Effector CD8-positive, alpha-beta T cell (primary cell): ENCODE measurements at places on chromosomes 16 and 17.
A peak's percentile ranks its signal among the peaks of the same experiment; 100 is the strongest.

- no peak for DNase-seq
These were observed 328.5 kb downstream of the SNX29 start for GRCh38 chr16:12304861-12305596.

GRCh38 chr16:21634216-21634615 lies 18.2 kb downstream of the IGSF6 start:
- DNase-seq, result no peak

DNA sequence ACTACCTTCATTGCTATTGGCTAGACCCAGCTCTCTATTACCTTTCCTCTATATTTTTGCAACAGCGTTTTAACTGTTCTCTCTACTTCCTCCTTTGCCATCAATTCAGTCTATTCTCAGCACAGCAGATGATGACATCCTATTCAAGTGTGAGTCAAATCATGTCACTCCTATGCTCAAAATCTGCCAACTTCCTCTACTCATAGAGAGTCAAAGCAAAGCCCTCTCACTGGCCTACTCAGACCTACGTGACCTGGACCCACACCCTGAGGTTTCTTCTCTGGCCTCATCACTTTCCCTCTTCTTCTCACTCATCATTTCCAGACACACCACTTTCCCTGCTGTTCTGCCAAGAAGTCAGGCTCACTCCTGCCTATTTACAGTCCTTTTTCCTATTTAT lies 289.0 kb upstream of the AXIN2 start:
- DNase-seq, result no peak

GRCh38 chr17:59375857-59376256 lies 44.4 kb downstream of the YPEL2 start:
- DNase-seq, result no peak

- DNase-seq, result no peak
These were observed 411.7 kb downstream of the HS3ST3B1 start for GRCh38 chr17:14712611-14713021.

DNA sequence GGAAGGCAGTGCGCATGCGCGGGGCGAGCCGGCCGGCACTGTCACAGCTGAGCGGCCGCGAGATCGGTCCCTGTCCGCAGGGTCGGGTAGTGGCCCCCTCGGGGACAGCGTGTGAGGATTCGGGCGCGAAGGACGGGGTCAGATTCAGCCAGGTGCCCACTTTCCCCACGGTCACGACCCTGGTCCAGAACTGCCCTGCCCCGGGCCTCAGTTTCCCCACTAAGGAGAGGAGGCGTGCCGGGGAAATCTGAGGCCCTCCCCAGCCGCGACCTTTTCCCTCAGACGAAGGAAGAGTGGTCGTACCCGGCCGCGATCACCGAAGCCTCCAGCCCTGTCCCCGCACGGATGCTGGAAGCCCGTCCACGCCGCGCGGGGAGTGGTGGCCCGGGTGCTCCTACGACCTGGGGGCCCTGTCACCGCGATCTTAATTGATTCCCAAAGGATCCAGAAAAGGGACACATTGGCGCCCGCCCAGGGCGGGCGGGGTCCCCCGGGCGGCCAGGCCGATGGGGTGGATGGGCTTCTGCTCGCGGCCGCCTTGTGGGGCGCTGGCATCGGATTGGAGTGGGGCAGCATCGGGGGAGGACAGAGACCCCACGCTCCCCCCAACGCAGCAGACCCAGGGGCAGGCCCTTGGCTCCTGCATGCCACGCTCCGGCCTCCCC lies 57.7 kb downstream of the SRL start:
- no peak for DNase-seq

DNA sequence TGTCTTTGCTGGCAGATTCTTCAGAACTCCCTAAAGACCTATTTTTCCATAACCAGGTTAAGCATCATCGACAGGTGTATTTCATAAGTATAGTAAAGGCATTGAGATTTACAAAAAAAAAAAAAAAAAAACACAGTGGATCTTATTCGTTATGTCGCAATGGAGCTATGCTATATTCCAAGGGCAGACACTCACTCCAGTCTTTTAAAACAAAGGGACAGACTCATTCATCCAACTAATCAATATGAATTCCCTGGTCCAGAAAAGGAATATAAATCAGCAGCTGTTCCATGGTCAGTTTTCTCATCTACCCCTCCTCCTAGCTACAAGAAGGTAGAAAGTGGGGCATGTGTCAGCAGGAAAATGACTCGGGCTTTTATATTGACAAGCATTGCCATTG lies 97.7 kb upstream of the MON1B start:
- no peak for DNase-seq

DNA sequence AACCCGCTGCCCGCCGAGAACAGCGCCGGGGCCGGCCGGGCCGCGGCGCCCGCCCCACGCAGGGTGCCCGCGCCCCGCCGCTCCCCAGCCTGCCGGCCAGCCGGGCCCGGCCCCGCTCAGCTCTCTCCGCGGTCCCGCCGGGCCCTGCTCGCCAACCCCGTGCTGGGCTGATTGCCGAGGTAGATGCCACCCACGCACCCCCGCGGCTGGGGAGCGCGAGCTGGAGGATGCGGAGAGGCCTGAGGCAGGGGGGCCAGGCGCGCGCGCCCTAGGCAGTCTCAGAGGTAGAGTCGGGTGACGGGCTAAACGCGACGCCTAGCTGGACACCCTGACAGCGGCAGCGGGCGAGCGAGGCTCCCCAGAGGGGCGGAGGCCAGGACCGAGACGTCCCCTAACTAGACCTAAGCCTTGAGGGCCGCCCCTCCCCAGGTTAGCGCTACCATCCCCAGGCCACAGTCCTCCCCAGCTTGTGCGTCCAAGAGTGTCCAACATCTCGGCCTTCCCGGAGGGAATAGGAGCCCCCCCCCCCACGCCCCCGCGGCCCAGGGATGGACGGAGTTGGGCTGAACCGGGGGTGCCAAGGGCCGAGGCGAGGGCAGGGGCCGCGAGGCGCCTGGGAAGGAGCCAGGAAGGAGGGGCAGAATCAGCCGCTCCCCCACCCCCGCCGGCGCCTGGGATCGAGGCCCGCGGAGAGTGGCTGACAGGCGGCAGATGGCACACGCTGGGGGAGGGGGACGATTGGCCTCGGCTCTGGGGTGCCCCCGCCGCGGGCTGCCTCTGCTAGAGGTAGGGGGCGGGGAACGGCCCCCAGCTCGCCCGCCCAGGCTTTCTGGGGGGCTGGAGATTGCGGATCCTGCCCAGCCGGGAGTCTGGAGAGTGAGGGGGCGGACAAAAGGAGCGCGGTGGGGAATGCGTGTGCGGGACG lies 2.5 kb upstream of the ZNF423 start:
- no peak for DNase-seq

DNA sequence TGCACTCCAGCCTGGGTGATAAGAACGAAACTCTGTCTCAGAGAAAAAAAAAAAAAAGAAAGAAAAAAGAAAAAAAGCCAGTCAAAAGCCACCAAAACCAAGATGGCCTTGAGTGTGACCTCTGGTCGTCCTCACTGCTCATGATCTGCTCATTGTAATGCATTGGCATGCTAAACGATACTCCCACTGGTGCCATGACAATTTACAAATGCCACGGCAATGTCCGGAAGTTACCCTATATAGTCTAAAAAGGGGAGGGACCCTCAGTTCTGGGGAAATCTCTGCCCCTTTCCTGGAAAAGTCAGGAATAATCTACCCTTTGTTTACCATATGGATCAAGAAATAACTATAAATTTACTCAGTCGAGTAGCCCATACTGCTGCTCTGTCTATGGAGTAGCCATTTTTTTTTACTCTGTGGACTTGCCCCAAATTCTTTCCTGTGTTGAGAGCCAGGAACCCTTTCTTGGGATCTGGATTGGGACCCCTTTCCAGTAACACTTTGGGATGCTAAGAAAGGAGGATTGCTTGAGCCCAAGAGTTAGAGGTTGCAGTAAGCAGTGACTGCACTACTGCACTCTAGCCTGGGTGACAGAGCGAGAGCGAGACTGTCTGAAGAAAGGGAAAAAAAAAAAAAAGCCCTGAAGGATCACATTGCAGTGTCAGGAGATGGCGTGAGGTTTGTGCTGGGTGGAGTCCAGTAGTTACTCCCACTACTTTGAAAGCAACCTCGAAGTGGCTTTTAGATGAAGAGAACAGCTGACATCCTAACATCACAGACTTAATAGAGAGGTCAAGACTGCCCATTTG lies 3.7 kb upstream of the TMEM231 start:
- no peak for DNase-seq

DNA sequence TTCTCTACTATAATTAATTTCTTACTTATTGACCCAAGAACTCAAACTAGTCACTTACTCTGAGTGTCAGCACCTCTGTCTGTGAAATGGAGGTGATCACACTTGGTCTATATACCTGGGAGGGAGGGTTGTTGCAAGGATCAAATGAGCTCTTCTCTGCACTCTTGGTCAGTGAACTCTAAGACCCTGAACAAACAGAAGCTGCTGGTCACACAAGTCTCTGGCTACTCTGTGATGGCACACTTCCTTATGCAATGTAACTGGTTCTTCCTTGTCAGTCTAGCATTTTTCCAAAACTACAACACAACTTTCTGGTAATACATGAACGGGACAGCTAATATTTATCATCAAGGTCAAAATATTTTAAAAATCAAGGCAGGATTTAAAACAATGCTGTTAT lies 40.7 kb downstream of the GNA13 start:
- no peak for DNase-seq

GRCh38 chr17:76920364-76921139 lies 52.3 kb downstream of the MGAT5B start:
- no peak for DNase-seq

DNA sequence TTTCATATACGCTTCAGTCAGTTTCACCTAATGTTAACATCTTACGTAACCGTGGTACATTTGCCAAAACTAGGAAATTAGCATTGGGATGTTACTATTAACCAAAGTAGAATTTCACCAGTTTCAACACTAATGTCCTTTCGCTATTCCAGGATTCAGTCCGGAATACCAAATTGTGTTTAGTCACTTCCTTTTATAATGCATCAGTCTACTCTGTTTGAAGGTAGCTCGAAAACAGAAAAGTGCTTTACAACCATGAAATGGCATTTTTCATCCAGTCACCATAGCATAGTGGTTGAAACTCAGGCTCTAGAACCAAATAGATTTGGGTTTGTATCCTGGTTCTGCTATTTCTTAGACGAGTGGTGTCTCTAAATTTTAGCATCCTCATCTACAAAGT lies 29.4 kb downstream of the AP2B1 start:
- no peak for DNase-seq

DNA sequence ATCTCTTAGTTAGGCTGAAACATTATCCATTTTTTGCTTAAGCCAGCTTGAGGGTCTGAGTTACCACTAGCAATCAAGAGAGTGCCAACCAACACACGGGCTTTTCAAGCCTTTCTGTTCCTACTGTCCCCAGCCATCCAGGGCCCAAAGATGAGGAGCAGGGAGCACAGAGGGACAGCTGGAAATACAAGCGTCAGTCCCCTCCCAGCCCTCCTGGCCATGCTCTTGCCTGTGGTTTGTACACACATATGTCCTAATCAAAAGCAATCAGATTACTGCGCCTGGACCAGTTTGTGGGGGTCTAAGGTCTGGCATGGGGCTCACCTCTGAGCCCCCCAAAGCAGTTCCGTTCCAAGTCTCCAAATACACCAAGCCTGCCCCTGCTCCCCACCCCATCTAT lies 3.5 kb downstream of the CORO7 start:
- DNase-seq, result no peak

- DNase-seq, result peak; percentile 20
These were observed 329 bp downstream of the SMARCD2 start for GRCh38 chr17:63842173-63842539.

DNA sequence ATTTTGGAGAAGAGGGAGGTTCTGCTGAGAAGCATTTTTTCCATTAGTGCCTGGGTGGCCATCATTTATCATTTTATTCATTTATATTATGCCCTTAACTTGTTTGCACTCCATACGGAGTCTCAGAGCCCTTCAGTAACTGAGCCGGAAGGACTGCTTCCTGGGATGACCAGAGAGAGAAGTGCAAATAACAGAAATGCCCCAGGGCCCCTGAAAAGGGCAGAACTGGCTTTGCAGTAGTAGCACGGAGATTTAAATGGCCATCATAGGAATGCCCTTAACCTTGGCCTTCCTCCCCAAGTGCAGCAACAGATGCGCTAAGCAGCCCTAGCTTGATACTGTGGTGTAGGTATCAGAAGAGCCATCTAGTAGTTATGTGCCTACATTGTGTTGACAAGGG lies 58.5 kb downstream of the NUP93 start:
- DNase-seq, result no peak

DNA sequence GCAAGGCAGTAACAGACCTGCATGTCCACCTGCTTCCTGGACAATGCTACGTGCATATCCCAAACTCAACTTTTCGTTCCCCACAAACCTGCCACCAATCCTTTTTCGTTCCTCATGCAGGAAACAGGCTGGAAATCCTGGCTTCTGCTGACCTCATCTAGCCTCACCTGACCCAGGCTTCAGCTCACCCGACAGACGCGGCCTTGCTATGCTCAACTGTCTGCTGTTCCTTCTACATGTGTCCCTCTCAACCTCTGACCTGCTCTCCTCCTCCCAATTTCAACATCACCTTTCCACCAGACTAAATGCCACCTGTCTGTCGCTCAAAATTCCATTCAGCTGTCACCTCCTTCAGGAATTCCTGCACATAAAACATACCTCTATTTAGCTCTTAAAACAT lies 44.5 kb downstream of the XPO6 start:
- no peak for DNase-seq

GRCh38 chr17:6444571-6445335 lies 498 bp downstream of the PIMREG start:
- DNase-seq, result no peak

GRCh38 chr16:22685459-22685830 lies 128.5 kb upstream of the HS3ST2 start:
- no peak for DNase-seq

DNA sequence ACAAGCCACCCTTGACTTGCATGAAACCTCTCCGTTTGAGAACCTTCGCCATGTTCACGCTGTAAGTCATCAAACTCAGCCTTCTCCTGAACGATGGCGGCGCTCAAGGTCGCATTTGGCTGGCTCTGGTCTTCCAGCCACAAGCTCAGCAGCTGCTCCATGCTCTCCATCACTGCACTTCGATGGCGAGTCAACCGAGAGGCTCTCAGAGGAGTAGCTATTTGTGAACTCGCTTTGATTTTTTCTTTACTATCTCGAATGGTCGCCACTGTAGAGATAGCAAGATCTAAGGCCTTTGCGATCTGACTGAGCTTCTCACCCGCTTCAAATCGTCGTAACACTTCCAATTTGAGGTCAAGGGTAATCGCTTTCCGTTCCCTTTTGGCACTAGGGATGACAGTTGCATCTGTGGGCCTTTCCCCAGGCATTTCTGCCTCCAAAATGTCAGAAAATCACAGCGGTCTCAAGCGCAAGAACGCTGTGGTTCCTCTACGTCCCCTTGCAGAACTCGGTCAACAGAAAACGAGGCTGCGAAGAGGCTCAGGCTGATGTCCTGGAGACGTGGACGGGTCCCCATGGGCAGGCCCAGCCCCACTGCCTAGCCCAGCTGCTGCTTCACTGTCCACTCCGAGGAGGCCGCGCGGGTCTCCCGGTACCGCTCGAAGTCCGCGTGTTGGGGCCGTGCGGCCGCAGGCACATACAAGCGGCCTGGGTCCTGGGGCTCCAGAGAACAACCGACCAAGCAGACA lies 23.1 kb downstream of the DEF8 start:
- no peak for DNase-seq

GRCh38 chr17:50129728-50130558 lies at the start of gene SAMD14:
SAMD14 (minus strand) TSS chr17:50130160; CDS start chr17:50124959, 5,201 bp downstream.
- DNase-seq, result peak; percentile 17
